ENCODE measurements at places on chromosomes 16 and 17. TPM values are rescaled to one million over a fixed set of nuclear protein-coding genes. Genes with fewer than 3 reads are reported as not detected.

DNA sequence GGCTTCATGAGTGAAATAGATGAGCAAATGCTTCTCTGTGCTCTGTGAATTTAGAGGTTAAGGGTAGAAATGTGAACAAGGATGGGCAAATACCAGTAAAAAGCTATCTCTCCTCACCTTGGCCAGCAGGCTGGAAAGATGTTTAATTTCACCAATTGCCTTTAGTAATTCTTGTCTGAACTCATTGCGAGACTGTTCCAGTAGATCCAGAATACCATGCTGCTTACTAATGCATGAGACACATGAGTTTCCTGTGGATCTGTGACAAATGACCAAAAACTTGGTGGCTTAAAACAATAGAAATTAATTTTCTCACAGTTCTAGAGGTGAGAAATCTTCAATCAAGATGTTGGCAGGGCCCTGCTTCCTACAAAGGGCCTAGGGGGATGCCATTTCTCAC is 9.3 kb upstream of the ZNF624 start:
- no peaks in the 10 kb centered on the region for H3K27me3 ChIP-seq
- H3K4me1 ChIP-seq: no peaks in the 10 kb centered on the region
- H3K27ac ChIP-seq: no peak overlapping the region
- H3K36me3 ChIP-seq: no peaks in the 10 kb centered on the region

DNA sequence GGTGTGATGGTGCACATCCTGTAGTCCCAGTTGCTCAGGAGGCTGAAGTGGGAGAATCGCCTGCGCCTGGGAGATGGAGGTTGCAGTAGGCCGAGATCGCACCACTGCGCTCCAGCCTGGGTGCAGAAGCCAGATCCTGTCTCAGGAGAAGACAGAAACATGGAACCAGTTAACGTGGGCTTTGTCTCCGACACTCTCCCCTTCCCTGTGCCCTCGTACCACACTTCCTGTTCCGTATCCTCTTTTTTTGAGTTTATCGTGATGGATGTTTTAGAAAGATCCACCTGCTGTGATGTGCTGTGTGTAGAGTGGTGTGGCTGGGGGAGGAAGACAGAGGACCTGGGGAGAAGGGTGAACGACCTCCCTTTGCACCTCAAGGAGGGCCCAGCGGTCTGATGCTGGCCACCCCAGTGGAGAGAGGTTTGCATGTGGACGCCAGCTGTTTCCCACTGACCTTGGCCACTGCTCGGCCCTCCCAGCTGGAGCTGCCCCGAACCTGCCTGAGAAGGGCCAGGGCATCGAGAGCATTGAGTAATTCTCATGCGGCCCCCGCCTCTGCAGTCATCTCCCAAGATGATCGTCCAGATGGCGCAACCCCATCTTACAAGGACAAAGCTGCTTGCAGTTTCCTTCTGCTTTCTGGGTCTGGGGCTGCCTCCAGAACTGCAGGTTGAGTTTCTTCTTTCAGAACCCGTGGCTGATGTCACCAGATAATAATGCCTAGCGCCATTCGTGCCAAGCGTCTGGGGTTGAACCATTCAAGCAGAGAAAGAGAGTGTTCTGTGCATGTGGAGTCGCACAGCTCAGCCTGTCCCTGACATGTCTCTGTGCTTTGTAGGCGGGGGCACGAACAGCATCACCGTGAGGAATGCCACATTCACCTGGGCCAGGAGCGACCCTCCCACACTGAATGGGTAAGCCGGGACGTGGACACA is 126.3 kb downstream of the ABCC1 start:
- DNase-seq: no peak
- H3K4me1 ChIP-seq: peaks cover 4% of the 10 kb centered on the region
- H3K27me3 ChIP-seq: no peaks in the 10 kb centered on the region
- no peak overlapping the region for H3K27ac ChIP-seq

- H3K4me1 ChIP-seq: 0 out of 2 replicates have a peak, but pooled peaks cover 4% of the 10 kb centered on the region
- H3K27me3 ChIP-seq: no peaks in the 10 kb centered on the region
- DNase-seq: peak; percentile 72
- H3K36me3 ChIP-seq: peaks cover 20% of the 10 kb centered on the region
- peak overlapping the region; percentile 46 for H3K4me3 ChIP-seq
- H3K27ac ChIP-seq: no peak overlapping the region
These were observed 313 bp downstream of the UBTF start for GRCh38 chr17:44219108-44219615.

Gene PLD2
- total RNA-seq: 63.3 TPM

DNA sequence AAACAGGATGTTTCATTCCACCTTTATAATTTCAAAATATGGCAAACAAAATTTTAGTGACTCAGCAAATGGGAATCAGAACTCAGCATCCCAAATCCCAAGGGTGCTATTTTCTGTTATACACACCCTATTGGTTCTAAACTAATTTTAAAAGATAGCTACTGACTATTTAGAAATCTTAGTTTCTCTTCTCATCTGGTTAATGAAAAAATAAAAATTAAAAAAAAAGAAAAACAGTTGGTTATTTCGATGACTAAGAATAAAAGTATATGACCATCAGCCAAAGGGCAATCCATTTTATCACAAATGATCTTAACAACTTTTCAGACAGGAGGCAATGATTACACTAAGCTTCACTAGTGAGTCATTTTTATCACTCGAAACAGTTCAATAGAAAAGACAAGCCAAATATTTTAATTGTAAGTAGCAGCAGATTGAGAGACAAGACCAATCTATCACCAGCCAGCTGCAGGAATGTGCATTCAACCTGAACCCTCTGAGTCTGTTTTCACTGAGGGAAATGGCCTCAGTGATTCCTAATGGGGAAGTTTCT is 15.2 kb downstream of the PHLPP2 start:
- H3K27me3 ChIP-seq: no peaks in the 10 kb centered on the region
- no peak for DNase-seq
- peaks cover 19% of the 10 kb centered on the region for H3K4me1 ChIP-seq

Gene MYH2
- total RNA-seq: 0.68 TPM

Gene MILR1
- total RNA-seq: not detected

DNA sequence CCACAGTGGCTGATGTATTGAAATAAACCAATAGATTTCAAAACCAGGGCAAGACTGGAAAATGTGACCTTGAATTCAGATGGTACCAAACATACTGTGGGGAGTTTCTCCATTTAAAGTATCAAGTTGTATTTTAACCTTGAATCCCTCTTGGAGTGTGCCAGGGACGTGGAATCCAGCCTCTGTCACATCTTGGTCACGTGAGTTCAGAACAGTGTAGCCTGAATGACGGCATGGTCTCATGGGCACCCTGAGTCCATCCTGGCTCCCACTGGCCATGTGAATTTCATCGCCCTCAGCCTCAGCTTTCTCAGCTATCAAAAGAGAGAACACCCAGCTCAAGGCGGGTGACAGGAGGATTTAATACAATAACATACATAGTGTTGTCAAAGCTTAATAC is 6.8 kb downstream of the ZNF771 start:
- H3K4me1 ChIP-seq: no peaks in the 10 kb centered on the region
- H3K27me3 ChIP-seq: no peaks in the 10 kb centered on the region
- no peak overlapping the region for H3K27ac ChIP-seq
- no peak overlapping the region for H3K4me3 ChIP-seq
- DNase-seq: no peak
- peaks cover 38% of the 10 kb centered on the region for H3K36me3 ChIP-seq

Gene PRSS21
- total RNA-seq: not detected

GRCh38 chr17:74431568-74432423 is at the start of gene GPRC5C:
Gene GPRC5C (plus strand): TSS chr17:74432088. CDS start chr17:74439777, 7,689 bp downstream.
- H3K4me1 ChIP-seq: peaks cover 6% of the 10 kb centered on the region
- no peaks in the 10 kb centered on the region for H3K36me3 ChIP-seq
- DNase-seq: peak; percentile 91
- H3K27me3 ChIP-seq: peaks cover 3% of the 10 kb centered on the region
- H3K4me3 ChIP-seq: peak within 1 kb of the TSS; percentile 70

Gene OR1A1
- not detected for total RNA-seq

Gene PLLP
- total RNA-seq: 1.8 TPM

DNA sequence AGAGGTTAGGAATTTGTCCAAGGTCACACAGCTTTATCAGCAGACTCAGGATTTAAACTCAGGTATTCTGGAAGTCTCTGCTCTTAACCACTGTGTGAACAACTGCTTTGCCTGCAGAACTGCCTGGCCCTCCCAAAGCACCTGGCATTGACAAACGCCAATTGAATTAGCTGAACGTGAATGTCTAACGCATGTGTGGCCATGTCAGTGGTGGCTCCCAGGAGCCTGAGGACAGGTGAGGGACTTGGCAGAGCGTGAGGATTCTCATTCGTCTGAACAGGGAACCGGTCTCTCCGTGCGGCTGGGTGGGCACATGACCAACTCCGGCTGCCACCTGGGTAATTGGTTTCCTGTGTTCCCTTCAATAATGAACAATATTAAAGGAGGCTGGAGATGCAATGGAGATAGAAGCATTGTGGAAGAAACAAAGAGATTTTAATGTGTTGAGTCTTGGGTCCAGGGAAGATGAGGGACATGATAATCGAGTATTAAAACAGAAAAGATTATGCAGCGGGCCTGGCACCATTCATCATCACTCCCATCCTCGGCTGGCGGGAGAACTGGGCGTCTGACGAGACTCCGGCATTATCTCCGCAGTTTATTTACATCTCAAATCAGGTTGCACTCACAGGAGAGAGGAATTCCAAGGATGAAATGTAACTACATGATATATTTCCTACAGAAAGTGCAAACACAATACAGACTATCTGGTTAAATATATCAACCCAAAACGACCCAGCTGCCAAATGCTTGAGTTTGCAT is 113.5 kb downstream of the NPIPB5 start:
- no peaks in the 10 kb centered on the region for H3K36me3 ChIP-seq
- peaks cover 10% of the 10 kb centered on the region for H3K4me1 ChIP-seq
- no peaks in the 10 kb centered on the region for H3K27me3 ChIP-seq
- no peak overlapping the region for H3K27ac ChIP-seq
- DNase-seq: no peak

DNA sequence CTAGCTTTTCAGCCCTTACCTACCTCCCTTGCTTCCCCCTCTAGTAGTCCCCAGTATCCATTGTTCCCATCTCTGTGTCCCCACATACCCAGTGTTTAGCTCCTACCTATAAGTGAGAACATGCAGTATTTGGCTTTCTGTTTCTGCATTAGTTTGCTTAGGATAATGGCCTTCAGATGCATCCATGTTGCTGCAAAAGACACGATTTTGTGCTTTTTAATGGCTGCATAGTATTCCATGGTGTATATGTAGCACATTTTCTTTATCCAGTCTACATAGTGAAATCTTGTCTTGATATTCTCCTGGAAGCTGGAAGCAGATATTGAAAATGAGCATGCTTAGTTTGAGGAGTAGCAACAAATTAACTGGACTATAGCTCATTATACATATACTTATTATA is 45.7 kb upstream of the TANC2 start:
- no peaks in the 10 kb centered on the region for H3K27me3 ChIP-seq
- DNase-seq: no peak
- H3K36me3 ChIP-seq: no peaks in the 10 kb centered on the region
- H3K4me3 ChIP-seq: no peak overlapping the region
- H3K27ac ChIP-seq: no peak overlapping the region

- H3K4me3 ChIP-seq: no peak overlapping the region
- H3K36me3 ChIP-seq: no peaks in the 10 kb centered on the region
- H3K4me1 ChIP-seq: peaks cover 3% of the 10 kb centered on the region
- no peaks in the 10 kb centered on the region for H3K27me3 ChIP-seq
These were observed 357.6 kb upstream of the C16orf82 start for GRCh38 chr16:26709175-26709574.

GRCh38 chr16:11880007-11880406 is 28.7 kb upstream of the RSL1D1 start:
- H3K27ac ChIP-seq: no peak overlapping the region
- no peaks in the 10 kb centered on the region for H3K4me1 ChIP-seq
- no peak overlapping the region for H3K4me3 ChIP-seq
- H3K27me3 ChIP-seq: no peaks in the 10 kb centered on the region
- DNase-seq: no peak

GRCh38 chr17:56652628-56653027 is 59.1 kb downstream of the NOG start:
- no peaks in the 10 kb centered on the region for H3K4me1 ChIP-seq
- no peaks in the 10 kb centered on the region for H3K36me3 ChIP-seq
- H3K27me3 ChIP-seq: no peaks in the 10 kb centered on the region

DNA sequence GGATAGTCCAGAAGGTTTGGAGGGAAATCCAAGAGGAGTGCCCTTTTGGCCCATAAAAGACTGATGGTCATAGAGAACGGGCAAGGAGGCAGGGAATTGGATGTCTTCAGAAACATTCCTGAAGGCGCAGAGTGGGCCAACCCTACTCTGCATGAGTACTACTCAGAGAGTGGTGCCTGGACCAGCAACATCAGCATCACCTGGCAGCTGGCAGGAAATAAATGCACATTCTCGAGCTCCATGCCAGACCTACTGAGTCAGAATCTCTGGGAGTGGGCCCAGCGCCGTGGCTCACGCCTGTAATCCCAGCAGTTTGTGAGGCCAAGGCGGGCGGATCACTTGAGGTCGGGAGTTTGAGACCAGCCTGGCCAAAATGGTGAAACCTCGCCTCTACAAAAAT is 27.1 kb upstream of the SLC39A11 start:
- H3K27ac ChIP-seq: no peak overlapping the region
- H3K4me1 ChIP-seq: no peaks in the 10 kb centered on the region
- H3K27me3 ChIP-seq: no peaks in the 10 kb centered on the region
- DNase-seq: no peak
- no peak overlapping the region for H3K4me3 ChIP-seq

DNA sequence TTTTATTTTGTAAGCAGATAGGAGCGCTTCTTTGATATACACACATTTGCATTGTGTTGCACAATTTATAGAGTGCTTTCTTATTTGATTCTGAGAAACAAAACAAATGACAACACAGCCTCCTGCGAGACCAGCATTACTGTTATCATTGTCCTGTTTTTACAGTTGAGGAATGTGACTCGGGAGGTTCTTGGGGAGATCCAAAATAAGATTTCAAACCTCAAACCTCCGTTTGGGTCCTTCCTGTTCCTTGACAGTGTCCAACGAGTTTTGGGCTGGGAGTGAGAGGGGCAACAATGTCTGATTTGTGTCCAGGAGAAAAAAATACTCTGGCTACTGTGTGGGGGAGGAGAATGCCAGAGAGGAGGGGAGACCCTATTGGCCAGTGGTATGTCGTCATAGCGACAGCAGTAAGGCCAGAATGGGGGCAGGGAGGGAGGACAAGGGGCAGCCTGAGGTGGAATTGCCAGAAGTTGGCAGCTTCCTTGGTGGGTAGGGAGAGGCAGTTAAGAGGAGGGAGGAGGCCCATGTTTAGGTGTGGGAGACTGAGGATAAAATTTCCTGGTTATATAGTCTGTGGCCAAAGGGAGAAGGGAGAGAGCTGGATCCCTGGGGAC is 45.5 kb downstream of the TMEM132E start:
- H3K27me3 ChIP-seq: no peaks in the 10 kb centered on the region
- peaks cover 3% of the 10 kb centered on the region for H3K4me1 ChIP-seq
- no peaks in the 10 kb centered on the region for H3K36me3 ChIP-seq
- no peak overlapping the region for H3K4me3 ChIP-seq
- DNase-seq: no peak

- no peak for DNase-seq
- H3K27ac ChIP-seq: no peak overlapping the region
- H3K4me1 ChIP-seq: peaks cover 7% of the 10 kb centered on the region
These were observed 44.8 kb downstream of the PITPNC1 start for GRCh38 chr17:67421869-67422273.

Gene WFDC1
- 0.24 TPM for total RNA-seq

Gene C17orf107
- total RNA-seq: 4.4 TPM

Gene TSPAN10
- total RNA-seq: 1.2 TPM

GRCh38 chr17:34706029-34706428 is 126.6 kb downstream of the TMEM132E start:
- DNase-seq: peak; percentile 43
- H3K36me3 ChIP-seq: no peaks in the 10 kb centered on the region
- H3K4me3 ChIP-seq: no peak overlapping the region
- no peaks in the 10 kb centered on the region for H3K4me1 ChIP-seq

- H3K27ac ChIP-seq: no peak overlapping the region
- DNase-seq: no peak
- H3K4me3 ChIP-seq: no peak overlapping the region
- H3K27me3 ChIP-seq: no peaks in the 10 kb centered on the region
These were observed 33.6 kb upstream of the RAB11FIP4 start for GRCh38 chr17:31357839-31358394.
